ENCODE measurements at places on chromosomes 4 and X.

DNA sequence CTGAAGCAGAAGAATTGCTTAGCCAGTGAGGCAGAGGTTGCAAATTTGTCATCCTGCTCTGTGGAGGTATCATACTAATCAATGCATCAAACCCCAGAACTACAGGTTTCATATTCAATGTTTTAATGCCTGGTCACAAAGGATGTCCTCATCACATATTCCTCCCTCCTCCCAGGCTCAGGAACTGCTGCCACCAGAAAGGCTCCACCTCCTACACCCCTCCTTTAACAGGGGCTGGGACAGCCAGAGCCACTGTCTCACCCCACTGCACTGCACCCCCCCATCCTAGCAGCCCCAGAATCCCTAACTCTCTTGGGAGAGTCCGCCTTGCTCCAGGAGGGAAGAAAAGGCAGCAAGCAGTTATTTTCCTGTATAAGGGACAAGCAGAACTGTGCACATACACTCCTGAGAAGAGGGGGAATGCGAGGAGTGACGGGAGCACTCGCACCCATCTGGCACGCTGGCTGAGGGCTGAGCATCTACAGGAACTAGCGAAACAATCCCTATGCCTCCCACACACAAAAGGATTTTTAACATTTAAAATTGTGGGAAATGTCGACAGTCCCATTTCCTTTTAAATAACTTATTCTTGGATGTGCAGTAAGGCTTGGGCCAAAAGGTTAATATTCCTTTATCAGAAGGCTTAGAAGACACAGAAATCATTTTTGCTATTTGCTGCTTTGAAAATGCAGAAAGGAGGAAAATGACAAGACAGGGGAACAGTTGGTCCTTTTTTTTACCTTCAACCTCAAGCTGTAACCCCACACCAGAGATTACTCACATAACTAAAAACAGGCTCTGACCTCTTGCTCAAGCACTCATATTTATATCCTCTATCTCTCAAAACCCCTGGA is 27.8 kb downstream of the CD99L2 start:
- DNase-seq: no peak

- no peak for DNase-seq
Observed at GRCh38 chr4:147933779-147934178, 201.9 kb downstream of the ARHGAP10 start.

- DNase-seq: no peak
Observed at GRCh38 chrX:31837445-31838049, 765.7 kb upstream of the FTHL17 start.

DNA sequence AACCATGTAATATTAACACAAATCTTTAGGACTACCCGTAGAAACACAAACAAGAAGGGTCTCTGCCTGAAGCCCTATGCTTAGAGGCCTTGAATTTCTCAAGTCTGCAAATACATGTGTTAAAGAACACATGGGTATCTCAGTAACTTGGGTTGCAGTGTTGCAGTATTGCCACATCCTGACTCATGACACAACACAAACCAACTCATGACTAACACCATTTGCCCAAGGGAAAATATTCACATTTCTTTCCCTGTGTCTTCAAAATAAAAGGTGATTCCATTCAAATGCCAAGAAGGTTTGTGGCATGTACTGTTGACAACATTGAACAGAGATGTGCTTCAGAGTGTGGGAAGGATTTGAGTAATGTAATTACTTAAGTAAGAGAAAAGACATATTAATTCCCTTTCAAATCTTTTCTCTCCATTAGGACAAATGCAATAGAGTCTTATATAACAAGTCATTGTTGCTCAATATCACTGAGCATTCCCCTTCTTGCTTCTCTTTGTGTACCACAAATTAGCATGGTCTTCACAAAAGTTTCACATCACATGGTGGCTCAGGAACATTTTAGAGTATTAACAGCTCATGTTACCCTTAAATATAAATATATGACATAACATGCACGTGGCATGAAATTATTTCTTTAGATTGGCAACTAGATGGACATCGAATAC is 487.1 kb downstream of the STPG2 start:
- DNase-seq: no peak

GRCh38 chr4:105828074-105828473 is 67.2 kb upstream of the NPNT start:
- no peak for DNase-seq

GRCh38 chr4:99893839-99894160 is 427 bp downstream of the LAMTOR3 start:
- DNase-seq: no peak

DNA sequence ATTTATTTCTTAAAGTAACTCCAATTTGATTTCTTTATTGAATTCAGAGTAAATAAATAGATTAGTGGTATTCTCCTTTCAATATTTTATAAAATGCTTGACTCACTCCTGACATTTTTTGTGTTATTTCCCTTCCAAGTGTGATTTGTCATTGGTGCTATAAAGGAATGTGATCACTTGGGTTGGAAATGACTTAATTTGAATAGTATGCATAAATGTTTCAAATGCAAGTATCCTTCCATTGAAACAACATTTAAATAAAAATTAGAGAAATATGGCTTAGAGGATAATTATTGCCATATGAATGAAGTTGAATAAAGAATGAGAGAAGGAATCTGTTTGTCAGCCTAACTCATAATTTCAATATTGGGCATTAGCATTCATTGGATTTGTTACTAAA is 182.7 kb downstream of the PABPC4L start:
- no peak for DNase-seq

DNA sequence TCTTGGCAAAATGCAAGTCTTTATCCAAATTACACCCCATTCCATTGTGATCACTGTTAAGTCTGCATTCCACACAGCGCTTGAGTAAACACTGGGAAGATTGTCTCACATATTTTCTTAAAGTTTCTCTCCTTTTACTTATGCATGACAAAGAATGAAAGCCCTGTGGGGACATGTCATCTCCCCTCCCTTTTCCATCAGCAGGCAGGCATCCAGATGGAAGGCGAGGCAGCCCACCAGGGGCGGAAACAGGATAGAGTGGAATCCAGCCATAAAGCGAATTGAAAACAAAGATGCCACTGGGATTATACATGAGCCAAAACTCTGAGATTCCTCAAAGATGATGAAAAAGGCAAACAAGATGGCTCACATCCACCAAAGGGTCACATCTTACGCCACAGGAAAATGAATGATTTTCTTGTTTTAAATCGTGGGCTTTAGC is 78.2 kb downstream of the AFAP1 start:
- DNase-seq: no peak

GRCh38 chr4:54473077-54473545 is 184.6 kb upstream of the KIT start:
- DNase-seq: no peak

- DNase-seq: no peak
Observed at GRCh38 chrX:18448416-18448815, 23.0 kb downstream of the CDKL5 start.

DNA sequence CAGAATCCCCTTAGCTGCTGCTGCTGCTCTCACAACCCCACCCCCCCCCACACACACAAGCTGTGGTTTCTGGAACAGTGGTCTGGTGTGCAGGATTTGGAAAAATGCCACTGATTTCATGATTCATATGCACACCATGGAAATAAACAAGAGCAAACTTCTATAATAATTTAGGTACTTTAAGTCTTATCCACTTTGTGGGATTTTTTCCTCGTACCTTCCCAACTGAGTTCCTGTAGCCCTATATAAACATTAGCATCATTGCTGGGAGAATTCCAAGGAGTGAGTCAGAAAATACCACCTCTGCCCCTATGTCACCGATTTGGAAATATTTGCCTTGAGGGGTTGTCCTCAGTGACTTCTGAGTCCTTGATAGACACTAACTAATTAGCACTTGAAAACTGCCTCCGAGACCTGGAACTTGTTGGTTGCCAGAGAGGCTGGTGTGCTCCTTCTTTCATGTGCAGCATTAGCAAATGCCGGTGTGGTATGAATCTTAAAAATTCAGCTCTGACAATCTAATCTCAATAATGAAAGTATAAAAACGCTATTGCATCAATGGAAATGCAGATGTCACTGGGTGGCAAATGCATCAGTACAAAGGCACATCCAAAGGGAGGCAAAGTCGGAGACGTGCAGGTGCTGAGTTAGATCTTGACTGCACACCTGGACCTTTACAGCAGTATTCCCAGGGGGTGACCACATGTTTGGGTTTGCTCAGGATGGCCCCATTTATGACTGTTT is 61.8 kb downstream of the CPE start:
- no peak for DNase-seq

GRCh38 chrX:28205905-28206304 is 224.7 kb upstream of the DCAF8L1 start:
- DNase-seq: no peak

- DNase-seq: no peak
Observed at GRCh38 chrX:10631416-10632145, 11.2 kb upstream of the MID1 start.

GRCh38 chr4:187663076-187663475 is 332.5 kb upstream of the ZFP42 start:
- no peak for DNase-seq

DNA sequence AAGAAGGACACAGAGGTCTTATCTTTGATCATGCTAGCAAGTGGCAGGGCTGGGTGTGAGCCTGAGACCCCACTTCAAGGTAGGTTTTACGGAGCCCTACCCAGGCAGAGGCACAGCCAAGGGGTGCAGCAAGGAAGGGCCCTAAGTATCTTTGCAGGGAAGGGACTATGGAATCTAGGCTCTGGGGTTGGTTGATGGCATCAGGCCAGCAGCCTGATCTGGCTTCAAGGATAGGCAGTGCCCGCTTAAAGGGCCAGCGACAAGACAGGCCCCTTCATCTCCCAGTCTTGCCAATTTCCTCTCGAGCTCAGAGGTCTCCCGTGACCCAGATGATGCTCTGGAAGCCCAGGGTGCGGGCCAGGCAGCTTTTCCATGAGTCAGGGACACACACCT is 5.8 kb downstream of the ABLIM2 start:
- DNase-seq: no peak

- no peak for DNase-seq
Observed at GRCh38 chrX:48752498-48752897, 9.0 kb upstream of the GLOD5 start.

DNA sequence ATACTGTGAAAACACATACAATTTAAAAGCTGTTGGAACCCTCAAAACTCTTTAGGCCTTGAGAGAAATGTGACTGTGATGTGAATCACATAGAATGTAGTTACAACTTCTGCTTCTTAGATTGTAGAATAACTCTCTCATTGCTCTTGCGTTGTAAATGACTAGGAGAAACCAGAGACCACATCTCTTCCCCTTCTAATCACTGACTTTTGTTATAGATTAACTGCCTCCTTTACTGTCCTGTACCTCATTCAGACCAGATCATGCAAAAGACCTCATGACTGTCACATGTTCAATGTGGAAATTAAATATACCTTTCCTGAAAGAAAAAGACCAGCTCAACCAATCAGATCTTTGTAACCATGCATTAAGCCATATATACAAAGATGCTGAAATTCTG is 43.2 kb upstream of the NEIL3 start:
- DNase-seq: no peak

DNA sequence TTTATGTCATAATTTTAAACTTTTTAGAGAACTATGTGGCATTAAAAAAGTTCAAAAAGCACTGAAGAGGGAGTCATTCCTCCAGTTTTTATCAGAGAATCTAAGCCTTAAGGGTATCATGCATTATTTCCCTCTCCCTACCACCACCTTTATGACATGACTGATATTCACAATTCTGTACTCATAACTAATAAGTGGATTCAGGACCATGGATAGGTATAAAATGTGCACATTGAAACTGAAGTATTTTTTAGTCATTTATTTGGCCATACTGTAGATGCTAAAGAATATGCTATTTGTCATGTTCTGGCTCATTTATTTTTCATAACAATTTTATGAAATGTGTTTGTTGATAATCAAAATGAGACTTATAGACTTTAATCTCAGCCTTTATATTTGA is 897.5 kb upstream of the AGA start:
- no peak for DNase-seq

GRCh38 chr4:158715802-158716201 is 7.4 kb downstream of the PPID start:
- no peak for DNase-seq

DNA sequence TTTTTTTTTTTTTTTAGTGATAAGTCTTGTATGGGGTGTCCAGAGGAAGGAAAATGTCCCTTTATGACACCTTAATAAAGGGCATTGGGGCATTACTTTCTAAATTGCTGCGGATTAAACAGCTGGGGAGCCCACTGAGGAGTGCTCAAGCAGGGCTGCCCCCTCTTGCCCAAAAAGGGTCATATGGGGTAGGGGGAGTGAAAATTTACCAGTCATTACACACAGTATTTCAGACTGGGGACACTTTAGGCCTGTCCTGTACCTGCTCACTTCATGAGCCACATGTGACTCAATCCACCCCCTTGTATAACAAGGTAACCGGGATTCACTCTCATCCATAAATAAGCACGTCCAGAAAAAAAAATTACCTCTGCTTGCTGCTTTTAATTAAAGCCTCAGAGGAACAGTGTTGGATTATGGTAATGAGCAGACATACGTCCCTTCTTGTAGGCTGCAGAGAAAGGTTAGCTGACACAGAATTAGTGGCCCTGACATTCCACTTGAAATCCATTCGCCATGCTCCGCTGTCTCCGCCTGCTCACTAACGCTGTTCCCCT is 1.8 kb downstream of the PRDM8 start:
- DNase-seq: no peak

DNA sequence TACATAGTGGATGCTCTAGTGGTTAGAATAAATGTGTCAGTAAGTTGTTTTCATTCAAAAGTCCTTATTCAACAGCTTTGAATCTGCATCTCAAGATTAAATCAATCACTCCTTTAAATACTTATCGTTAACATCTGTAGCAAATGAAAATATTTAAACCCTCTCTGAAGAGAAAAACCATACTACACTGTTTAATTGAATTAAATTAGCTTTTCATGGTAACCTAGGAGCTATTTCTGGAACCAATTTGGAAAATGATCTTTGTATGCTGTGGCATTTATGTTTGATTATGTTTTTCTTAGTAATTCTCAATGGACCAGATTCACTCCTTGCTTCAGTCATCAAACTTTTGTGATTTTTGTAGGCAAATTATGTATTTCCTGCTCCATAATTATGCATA is 9.7 kb downstream of the BMPR1B start:
- DNase-seq: no peak

DNA sequence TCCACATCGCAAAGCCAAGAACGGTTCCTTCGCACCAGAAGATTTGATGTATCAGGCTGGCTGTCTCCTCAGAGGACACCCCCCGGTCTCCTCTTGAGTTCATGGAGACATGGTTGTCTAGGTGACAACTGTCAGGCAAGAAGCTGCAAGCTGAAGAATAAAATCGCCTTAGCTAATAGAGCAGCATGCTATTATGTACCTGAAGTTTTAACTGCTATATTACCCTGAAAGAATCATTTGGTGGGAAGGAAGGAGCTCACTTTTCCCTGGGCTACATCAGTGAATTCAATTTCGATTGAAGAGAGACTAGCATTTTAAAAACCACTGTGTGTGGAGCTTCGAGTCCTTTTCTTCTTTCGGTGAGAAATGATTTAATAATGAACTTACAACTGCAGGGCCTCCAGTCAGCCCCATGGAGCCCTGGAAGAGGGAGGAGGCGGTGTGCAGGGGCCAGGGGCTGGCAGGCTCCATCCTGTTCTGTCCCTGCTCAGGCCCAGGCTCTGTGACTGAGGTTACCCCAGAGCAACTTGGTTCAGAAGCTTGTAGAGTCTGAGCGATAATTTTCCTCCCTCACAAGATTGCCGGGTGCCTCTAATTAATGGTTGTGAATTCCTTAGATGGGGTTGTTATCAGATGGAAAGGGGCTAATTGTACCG is 191.3 kb downstream of the MID1IP1 start:
- no peak for DNase-seq

- no peak for DNase-seq
Observed at GRCh38 chrX:29348288-29348687, 761.0 kb downstream of the IL1RAPL1 start.
